ENCODE measurements at places on chromosomes 5 and 9.

- peak; percentile 62 for DNase-seq
These were observed 33.5 kb downstream of the PDGFRB start for GRCh38 chr5:150122158-150122510.

DNA sequence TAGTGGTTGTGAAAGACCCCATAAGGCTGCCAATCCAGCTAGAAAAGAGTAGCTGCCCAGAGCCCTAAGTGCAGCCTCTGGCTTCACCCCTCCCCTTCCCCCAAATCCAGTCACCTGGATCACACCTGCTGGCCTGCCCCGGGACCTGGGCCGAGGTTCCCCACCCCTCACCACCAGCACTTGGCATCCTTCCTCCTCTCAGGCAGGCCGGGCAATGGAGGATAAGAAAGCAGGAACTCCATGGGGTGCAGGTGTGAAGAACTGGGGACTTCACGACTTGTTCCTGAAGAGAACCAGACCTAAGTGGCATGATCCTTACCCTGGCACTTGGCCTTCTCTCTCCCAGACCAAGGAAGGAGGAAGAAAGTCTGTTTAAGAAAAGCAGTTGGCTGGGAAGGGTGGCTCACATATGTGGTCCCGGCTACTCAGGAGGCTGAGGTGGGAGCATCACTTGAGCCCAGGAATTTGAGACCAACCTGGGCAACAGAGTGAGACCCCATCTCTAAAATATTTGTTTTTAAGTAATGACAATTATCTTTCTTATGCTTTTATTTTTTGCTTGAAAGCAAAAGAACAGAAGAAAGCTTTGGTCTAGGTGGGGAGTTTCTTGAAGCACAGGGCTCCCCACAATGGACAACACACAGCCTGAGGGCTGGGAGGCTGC is 131.1 kb downstream of the PAX5 start:
- DNase-seq: no peak

DNA sequence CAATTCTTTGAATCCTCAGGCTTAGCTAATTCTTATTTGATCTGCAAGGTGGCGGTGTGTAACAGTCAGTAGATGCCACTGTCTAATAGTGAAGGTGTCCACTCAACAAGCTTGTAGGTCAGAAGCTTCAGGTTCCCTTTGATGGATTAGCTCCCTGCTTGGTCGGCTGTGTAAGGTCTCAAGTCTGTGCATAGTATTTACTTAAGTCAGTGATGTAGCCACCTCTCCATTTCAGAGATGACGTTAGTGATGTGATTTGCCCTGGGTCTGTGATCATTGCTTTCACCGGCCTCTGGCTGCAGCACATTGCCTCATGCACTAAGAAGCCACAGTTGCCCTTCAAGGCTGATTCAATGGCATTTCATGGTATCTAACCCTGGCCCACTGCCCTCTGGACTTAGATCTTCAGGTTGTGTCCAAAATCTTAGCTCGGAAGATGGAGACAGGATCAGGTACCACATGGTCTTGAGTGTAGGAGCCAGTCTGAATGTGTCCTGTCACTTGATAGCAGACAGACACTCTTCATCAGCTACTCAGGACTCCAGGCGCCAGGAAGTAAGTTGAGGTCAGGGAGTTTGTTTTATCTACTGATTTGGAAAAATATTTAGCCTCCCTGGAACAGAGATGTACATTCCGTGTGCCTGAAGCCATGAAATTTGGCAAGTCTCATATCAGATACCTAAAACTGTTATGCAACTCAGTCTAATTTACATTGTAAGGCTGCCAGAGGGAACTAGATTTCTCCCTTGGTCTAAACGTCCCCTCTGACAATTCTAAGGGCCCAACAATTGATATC is 42.9 kb downstream of the SUB1 start:
- no peak for DNase-seq

GRCh38 chr5:56664025-56664424 is 151.3 kb upstream of the MAP3K1 start:
- DNase-seq: no peak

DNA sequence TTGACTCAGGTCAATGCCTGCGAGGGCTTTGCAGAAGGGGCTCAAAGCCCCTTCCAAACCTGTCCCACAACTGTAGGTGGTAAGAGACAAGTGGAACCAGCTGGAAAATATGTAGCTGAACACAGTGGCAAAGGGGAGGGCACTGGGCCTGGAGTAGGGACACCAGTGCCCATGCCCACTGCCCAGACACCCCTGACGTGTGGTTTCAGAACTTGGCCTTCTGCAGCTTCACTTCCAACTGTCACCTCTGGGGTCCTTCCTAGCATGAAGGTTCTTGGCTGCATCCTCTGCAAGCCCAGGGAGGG is 233.1 kb upstream of the IRX1 start:
- DNase-seq: no peak

DNA sequence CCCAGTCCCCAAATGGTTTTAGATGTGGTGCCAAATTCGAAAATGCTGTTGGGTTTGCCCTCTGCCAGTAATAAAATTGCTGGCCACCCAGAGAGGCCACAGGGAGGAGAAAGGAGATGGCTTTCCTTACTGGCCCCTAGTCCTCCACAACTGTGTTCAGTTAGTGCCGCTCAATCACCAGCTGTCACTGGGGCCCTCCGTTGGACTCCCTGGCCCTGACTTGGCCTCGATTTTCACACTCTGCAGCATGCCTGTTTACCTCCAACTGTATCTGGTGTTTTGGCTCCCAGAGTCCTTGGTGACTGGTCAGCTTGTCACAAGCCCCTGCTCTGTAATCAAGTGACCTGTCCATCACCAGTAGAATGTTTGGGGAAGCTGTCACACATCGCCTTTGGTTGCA is 97.8 kb downstream of the PAPPA start:
- DNase-seq: no peak

DNA sequence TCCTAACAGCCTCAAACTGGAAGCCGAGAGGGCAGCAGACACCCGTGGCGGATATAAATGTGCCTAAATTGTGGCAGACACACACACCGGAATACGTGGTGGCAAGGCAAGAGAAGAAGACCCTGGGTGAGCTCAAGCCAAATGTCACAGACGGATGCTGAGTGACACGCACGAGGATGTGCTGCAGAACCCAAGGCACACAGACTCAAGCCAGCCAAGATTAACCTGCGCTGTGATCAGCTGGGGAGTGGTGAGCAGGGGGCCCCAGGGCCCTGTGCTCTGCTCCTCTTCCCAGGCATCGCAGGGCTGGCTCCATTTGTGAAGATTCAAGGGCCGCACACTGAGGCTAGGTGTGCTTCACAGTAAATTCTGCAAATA is 16.4 kb downstream of the SEMA4D start:
- DNase-seq: no peak

DNA sequence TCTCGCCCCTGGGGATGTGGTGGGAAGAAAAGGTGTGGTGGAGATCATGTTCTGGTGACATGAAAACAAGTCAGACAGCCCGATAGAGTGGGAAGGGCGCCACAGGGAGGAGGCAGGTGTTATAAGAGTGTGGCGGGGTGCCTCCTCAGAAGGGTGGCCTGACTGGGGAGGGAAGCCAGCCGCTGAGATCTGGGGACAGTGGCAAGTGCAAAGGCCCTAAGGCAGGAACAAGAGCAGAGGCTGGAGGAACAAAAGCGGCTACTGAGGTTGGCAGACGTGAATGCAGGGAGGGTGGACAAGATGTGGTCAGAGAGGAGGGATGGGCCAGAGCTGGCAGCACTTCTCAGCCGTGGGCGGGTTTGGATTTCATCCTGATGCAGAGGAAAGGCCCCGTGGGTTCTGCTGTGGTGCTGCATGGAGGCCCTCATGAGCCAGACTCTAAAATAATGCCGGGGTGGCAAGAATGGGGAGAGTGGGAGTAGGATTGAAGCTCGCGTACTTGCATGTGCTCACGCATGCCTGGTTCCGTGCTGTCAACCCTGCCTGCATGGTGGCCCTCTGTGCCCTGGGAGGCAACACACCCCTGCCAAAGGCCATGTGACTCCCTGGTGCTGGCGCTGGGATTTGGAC is 89.2 kb downstream of the MVB12B start:
- DNase-seq: no peak
